ENCODE measurements at places on chromosomes 6 and 20. TPM values are rescaled to one million over a fixed set of nuclear protein-coding genes. Genes with fewer than 3 reads are reported as not detected.
A peak's percentile ranks its signal among the peaks of the same experiment; 100 is the strongest.

DNA sequence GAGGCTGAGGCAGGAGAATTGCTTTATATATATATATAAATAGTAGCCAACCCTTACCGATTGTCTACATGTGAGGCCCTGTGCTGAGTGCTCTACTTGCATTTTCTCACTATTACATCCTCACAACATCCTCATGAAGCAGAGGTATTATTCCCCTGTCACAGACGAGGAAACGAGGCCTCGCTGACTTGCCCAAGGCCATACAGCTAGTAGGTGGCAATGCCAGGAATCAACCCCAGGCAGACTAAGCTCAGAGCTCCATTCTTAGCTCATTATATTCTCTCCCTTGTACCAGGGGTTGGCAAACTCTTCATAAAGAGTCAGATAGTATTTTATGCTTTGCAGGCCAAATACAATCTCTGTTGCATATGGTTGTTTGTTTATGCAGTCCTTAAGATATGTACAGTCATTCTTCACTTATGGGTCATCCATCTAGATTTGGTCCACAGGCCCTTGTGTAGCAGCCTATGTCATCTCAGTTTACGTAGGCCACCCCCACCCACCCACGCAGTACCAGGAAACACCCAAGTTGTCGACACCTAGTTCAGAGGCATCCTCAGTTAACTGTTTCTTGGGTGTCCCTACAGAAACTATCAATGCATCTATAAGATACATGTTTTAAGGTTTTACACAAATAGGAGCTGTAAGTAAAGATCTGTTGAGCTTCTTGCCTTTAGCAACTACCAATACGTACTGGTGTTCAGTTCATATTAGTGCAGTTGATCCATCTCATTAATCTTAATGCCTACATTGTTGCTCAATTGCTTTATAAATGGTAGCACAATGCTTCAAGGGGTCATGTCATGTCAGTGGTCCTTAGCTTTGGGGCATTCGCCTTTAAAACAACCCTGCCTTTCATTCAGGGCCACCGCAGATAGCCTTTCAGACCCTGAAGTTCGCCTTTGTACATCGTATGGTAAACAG lies 3.0 kb downstream of the CASS4 start:
- H3K36me3 ChIP-seq: no peaks in the 10 kb centered on the region
- no peak for DNase-seq
- peak overlapping the region; percentile 8 for H3K4me3 ChIP-seq
- H3K27ac ChIP-seq: peak overlapping the region; percentile 66
- peaks cover 87% of the 10 kb centered on the region for H3K4me1 ChIP-seq

GRCh38 chr6:161111261-161111660 lies 119.7 kb downstream of the MAP3K4 start:
- H3K4me3 ChIP-seq: no peak overlapping the region
- H3K4me1 ChIP-seq: no peaks in the 10 kb centered on the region
- no peak overlapping the region for H3K27ac ChIP-seq

GRCh38 chr20:53037621-53038020 lies 65.5 kb downstream of the TSHZ2 start:
- H3K4me1 ChIP-seq: peaks cover 12% of the 10 kb centered on the region
- no peaks in the 10 kb centered on the region for H3K27me3 ChIP-seq
- no peak for DNase-seq
- no peaks in the 10 kb centered on the region for H3K36me3 ChIP-seq
- H3K4me3 ChIP-seq: no peak overlapping the region

DNA sequence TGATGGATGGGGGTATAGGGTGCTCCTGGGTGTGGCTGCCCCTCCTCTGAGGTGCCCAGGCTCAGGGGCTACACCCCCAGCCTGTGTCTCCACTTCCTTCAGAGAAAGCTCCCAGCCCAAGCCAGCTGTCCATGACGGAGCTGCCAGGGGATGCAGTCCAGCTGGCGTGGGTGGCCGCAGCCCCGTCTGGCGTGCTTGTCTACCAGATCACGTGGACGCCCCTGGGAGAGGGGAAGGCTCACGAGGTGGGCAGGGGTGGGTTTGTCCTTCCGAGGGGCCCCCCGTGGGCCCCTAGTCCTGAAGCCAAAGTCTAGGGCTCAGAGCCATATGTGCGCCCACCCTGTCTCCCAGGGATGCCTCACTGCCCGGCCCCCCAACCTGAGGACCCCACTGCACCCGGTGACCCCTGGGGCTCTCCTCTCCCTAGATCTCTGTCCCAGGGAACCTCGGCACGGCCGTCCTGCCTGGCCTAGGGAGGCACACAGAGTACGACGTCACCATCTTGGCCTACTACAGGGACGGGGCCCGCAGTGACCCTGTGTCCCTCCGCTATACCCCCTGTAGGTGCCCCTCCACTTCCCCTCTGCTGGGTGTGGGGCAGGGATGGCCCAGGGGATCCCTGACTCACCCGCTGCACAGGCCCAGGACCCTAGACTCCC lies 19.8 kb downstream of the COL20A1 start:
- DNase-seq: no peak
- H3K27me3 ChIP-seq: no peaks in the 10 kb centered on the region
- H3K4me1 ChIP-seq: no peaks in the 10 kb centered on the region
- H3K4me3 ChIP-seq: no peak overlapping the region

GRCh38 chr6:122028933-122029522 lies 370.4 kb upstream of the HSF2 start:
- no peak overlapping the region for H3K4me3 ChIP-seq
- H3K4me1 ChIP-seq: no peaks in the 10 kb centered on the region
- no peaks in the 10 kb centered on the region for H3K36me3 ChIP-seq
- no peak overlapping the region for H3K27ac ChIP-seq
- DNase-seq: no peak

GRCh38 chr6:124792386-124792785 lies 169.9 kb upstream of the RNF217 start:
- no peak for DNase-seq
- H3K27ac ChIP-seq: no peak overlapping the region
- no peaks in the 10 kb centered on the region for H3K27me3 ChIP-seq
- H3K36me3 ChIP-seq: no peaks in the 10 kb centered on the region
- H3K4me1 ChIP-seq: no peaks in the 10 kb centered on the region

GRCh38 chr6:145250436-145250835 lies 484.9 kb downstream of the EPM2A start:
- no peak for DNase-seq
- no peaks in the 10 kb centered on the region for H3K4me1 ChIP-seq
- no peak overlapping the region for H3K27ac ChIP-seq
- no peak overlapping the region for H3K4me3 ChIP-seq
- no peaks in the 10 kb centered on the region for H3K36me3 ChIP-seq

DNA sequence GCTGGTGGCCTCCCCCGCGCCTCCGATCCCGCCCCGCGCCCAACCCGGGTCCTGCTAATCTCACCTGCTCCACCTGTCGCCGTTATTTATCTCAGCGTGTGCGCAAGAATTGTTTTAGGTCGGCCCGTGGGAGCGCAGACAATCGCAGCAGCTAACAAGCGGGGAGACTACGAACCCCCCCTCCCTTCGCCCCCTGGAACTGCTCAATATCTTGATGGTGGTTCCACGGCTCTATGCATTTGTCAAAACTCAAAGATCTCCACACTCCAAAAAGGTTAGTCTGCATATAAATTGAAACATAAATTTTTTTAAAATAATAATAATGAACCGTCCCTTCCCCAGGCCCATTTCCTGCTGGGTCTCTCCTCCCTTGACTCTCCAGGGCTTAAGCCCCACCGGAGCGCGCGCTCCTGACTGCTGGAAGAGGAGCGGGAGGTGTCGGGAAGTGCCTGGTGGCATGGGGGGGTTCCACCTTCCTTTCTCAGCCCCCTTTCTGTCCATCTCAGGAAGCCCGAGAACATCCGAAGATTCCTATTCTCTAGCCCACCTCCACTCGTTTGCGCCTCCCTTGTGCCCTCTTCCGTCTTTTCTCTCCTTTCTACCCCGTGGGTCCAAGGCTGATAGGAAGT lies 1.6 kb upstream of the MDGA1 start:
- H3K27ac ChIP-seq: no peak overlapping the region
- H3K36me3 ChIP-seq: no peaks in the 10 kb centered on the region
- peaks cover 26% of the 10 kb centered on the region for H3K27me3 ChIP-seq

Gene CABLES2
- 9.2 TPM for total RNA-seq

DNA sequence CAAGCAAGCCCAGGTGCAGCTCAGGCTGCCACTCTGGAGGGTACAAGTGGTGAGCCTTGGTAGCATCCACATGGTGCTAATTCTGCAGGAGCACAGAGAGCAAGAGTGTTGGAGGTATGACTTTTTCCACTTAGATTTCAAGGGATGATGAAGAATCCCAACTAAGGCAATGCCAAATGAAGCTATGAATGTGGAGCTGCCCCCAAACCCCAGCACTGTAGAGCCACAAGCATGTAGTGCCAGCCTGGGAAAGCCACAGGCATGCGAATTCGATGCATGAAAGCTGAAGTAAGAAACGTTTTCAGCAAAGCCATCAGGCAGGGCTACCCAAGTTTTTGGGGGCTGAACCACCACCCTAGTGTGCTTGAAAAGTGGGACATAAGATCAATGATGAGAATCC lies 251.1 kb downstream of the HAO1 start:
- DNase-seq: no peak
- no peaks in the 10 kb centered on the region for H3K36me3 ChIP-seq
- no peaks in the 10 kb centered on the region for H3K4me1 ChIP-seq

Gene EYS
- not detected for total RNA-seq

GRCh38 chr6:2351090-2351489 lies 105.7 kb upstream of the GMDS start:
- H3K27ac ChIP-seq: no peak overlapping the region
- no peak for DNase-seq
- H3K27me3 ChIP-seq: no peaks in the 10 kb centered on the region
- no peak overlapping the region for H3K4me3 ChIP-seq
- no peaks in the 10 kb centered on the region for H3K36me3 ChIP-seq
- H3K4me1 ChIP-seq: no peaks in the 10 kb centered on the region
